ENCODE measurements at places on chromosomes 1 and 21.
A peak's percentile ranks its signal among the peaks of the same experiment; 100 is the strongest.

DNA sequence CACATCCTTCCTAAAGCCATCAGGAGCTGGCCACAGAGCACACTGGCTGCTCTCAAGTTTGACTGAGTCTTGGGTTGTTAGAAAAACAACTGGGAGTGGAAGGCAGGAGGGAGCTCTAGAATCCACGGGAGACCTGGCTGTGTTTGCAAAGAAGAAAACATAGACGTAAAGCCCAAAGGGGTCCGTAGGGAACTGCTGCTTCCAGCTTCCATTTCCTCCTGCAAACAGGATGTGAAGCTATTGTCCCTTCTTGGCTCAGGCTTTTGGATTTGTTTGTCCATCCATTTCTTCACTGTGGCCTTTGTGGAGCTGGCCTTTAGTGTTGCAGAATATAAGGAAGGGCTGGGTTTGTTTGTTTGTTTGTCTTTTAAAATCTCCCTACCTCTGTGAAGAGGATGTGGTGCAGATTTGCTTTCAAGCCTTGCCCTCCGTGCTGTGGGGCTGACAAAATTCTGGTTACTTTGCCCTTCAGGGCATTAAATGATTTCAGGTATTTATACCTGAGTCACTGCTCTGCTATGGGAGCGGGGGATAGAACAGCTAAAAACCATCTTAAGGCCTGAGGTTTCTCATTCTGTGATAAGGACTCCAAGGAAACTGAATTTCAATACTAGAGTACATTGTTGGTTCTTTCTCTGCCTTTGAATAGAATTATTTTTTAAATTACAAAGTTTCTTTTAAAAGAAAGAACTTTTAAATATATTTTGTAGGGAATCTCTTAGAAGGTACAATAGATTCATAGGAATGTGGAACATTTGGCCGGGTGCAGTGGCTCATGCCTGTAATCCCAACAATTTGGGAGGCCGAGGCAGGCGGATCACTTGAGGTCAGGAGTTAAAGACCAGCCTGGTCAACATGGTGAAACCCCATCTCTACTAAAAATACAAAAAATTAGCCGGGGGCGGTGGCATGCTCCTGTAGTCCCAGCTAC lies 74.3 kb downstream of the MPZL1 start:
- no peak for DNase-seq

DNA sequence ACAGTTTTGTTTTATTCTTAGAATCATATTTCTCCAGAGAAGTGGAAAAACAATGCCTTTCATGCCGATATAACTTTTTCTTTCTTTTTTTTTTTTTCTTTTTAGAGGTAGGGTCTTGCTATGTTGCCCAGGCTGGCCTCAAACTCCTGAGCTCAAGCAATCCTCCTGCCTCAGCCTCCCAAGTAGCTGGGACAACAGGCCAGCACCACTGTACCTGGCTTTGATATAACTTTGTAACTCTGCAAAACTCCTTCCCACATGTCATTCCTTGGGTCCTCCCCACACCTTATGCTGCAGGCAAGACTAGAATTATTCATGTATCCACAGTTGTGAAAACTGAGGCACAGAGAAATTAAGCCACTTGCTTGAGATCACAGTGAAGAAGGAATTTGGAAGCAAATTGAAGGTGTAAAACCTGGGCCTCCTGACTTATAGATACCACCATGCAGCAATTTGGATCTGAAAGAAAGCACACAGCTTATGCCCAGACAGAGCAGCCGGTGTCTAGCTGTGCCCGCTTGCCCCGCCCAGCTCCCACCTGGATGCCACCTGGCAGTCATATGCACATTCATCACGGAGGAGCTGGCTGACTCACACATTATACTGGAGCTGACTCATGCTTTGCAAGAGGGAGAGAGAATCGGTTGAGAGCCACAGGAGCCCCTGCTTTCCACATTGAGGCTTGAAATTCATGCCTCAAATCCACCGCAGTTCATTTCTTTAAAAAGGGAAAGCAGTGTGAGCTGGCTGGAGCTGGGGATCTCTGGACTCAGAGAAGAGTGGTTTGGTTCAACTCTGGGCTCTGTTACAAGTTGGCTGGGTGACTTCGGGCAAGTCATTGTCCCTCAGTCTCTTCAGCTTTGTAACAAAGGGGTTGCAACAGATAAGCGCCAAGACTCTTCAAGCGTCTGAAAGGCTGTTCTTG lies 8.3 kb upstream of the SLC2A1 start:
- peak; percentile 85 for DNase-seq

- no peak for DNase-seq
These were observed 269.7 kb downstream of the DYRK1A start for GRCh38 chr21:37636152-37636860.

- DNase-seq, result peak; percentile 83
These were observed 1.4 kb upstream of the USP1 start for GRCh38 chr1:62435231-62436038.

GRCh38 chr1:12294076-12294475 lies 64.2 kb downstream of the VPS13D start:
- DNase-seq, result no peak

- peak; percentile 49 for DNase-seq
These were observed at the start of gene NUDT17 for GRCh38 chr1:145845514-145846161. TSS of gene NUDT17 (plus strand) at chr1:145845630. CDS start at chr1:145845641, 11 bp downstream.

DNA sequence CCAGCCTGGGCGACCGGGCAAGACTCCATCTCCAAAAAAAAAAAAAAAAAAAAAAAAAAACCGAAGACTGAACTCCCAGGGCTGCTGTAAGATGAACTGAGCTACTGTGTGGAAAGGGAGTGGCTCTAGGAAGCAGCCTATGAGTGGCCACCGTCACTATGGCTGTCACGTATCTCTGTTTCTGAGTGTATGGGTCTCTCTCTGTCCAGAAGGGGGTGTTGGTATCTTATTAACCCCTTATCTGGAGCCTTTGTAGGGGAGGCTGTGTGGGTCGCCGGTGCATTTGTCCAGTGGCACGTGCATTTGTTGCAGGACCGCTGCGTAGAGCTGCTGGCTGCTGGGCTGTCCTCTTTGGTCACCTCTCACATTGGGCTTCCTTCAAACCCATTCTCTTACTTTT lies 326.6 kb downstream of the CAMTA1 start:
- no peak for DNase-seq

DNA sequence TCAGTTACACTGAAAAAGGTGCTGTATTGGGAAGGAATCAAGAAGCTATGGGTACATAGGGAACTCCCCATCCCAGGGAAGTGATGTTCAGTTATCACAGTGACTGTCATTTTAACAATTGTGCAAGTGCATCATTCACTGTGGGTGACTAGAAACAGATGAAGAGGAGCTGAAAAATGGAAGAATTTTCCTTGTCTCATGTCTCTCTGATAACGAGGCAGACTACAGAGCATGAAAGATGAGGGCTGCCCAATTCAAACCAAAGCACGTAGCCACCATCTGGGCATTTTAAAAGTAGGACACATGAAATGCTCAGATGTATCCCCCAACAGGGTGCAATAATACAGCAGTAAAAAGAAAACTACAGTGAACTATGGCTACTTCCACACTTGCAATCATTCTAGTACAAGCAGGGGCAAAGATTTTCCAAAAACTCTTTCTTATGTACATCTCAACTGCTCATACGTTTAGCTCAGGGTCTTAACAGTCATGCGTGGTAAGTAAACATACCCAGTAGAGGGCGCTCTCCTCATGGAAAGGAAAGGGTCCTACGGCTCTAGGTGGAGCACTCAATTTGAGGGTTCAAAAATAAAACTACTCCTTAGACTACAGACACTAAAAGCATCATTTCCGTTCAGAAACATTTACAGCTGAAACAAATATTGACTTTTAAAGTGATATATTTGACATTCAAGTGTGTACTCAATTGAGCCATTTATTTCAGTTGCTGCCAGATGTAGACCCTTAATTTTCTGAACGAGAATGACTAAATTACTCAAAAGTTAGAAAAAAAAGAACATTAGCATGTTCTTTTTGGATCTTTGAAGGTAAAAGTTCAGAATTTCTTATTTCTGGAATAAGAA lies 143.2 kb downstream of the KCTD3 start:
- peak; percentile 32 for DNase-seq

DNA sequence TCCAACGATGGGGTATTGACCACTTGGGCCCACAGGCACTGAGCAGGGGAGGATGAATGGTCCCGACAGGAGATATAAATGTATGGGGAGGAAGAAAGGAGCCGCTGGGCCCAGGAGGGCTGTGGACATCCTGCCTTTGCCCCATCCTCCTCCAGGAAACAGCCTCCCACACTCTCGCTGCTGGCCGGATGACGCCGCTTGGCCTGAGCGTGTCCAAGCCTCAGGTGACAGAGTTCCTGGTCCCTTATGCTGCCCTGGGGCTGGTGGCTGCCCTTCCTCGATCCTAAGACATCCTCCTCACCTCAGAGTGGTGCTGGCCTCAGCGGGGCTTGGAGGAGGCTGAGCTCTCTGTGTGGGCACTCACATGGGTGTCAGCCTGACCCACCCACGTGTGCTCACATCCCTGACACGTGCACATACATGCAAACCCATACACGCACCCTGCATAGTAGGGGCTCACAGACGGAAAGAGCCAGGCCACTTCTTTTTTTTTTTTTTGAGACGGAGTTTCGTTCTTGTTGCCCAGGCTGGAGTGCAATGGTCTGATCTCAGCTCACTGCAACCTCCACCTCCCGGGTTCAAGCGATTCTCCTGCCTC lies 5.9 kb upstream of the SERINC2 start:
- DNase-seq, result no peak

- DNase-seq, result no peak
These were observed 78.1 kb downstream of the ERG start for GRCh38 chr21:38420140-38420539.

DNA sequence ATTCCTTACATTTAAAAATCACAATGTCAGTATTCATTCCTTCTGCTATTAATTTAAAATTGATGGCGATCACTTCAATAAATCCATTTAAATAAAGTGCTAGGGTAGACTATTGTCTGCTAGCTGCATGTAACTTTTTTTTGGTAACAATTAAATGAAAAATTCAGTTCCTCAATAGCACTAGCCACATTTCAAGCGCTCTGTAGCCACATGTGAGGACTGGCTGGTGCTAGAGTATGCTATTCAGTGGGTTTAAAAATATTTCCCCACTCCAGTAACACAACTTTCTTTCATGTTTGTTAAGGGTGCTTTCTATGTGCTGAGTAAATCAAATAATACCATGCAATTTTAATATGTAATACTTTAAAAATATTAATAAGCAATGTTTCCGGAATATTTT lies 108.2 kb downstream of the LTN1 start:
- no peak for DNase-seq

GRCh38 chr1:155971910-155972809 lies 6.2 kb downstream of the ARHGEF2 start:
- DNase-seq, result no peak

GRCh38 chr1:235712812-235713211 lies 63.2 kb upstream of the GNG4 start:
- no peak for DNase-seq

DNA sequence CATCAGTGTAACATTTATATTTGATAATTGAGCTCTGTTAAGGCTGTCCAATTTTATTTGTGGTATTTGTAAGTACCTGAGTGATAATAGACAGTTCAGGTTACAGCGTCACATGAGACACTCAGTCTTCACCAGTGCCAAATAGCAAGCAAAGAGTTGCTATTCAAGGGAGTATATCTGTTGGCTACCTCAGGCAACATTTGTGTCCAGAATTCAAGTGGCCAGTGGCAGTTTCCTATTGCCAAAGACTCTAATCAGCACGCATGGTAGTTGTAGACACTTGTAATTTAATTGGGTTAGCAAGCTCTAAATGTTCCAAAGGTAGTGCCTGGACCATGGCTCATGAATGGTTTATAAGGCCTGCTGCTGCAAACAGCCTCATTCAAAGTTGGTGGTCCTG lies 1524.3 kb upstream of the B3GALT2 start:
- DNase-seq, result no peak

DNA sequence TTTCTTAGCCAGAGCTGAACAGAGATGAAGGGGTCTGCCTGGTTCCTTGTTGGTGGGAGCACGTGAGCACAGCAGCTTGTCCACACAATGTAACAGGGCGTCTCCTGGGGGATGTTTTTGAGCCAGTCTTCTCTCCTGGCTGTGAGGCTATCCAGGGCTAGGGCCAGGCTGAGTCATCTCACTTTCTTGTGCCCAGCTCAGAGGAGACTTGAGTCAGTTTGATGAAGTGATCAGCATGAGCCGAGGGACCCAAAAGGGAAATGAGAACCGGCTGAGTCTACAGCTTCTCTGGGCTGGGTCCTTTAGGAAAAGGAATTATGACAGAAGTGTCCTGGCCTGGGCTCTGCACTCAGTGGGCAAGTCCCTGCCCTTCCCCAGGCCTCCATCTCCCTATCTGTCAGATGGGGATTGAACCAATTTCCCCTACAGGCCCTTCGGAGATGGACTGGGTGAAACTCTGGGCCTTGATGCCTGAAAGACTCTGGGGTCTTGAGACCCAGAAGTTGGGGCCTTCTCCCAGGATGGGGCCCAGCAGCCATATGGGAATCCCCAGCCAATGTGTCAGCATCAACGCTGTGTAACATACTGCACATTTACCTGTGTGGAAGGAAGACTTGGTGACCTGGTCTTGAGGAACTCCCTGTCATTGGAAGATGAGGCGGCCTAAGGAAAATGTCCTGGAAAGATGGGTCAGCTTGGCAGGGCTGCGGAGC lies 36.6 kb downstream of the DMRTB1 start:
- no peak for DNase-seq

DNA sequence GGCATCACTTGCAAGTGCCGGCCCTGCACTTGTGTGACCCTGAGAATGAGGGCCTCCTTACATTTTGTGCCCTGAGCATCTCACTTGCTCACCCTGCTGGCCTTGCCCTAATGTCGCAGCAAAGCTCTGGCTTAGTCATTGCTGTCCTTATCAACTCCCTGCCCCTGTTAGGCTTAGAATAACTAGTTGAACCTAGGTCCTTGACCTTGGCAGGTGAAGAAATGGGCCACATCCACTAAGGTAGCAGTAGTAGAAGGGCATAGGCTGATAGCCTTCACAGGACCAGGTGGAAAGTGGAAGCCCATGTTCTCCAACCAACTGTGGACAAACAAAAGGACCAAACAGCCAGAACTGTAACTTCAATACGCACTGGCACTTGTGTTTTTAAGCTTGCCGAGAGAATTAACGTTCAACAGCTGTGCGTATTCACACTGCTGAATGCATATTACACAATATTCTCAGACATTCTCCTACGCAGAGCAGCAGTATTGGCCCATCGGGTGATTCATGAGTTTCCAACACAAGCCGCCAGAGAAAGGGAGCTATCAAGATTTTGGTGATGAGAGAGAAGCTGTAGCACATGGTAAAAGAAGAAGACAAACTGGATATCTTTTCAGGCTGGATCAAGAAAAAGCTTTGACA lies 27.7 kb upstream of the PTGFRN start:
- DNase-seq, result no peak

DNA sequence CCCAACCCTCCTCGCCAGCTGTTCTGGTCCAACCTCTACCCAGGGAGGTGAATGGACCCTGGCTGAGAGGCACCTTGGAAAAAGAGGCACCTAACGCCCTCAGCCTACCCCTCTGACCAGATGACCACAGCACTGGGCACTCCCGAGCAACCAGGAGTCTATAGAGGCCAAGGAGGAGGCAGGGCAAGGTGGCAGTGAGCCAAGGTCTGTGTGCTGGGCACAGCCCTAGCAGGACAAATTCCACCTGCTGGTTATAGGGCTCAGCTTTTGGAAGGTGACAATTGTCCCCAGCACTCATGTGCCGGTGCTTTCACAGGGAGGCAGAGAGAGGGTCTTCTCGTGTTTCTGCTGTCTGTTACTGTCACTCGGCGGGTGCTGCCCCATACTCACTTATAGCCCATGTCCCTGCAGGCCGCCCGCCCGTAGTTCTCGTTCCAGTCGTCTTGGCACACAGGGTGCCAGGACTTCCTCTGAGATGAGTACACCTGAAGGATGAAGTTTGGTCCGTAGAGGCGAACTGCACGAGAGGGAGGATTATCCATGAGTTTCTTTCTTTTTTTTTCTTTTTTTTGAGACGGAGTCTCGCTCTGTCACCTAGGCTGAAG lies 27.8 kb downstream of the TMPRSS2 start:
- DNase-seq, result no peak
